ENCODE measurements at places on chromosomes 2 and 18. TPM values are rescaled to one million over a fixed set of nuclear protein-coding genes. Genes with fewer than 3 reads are reported as not detected.

DNA sequence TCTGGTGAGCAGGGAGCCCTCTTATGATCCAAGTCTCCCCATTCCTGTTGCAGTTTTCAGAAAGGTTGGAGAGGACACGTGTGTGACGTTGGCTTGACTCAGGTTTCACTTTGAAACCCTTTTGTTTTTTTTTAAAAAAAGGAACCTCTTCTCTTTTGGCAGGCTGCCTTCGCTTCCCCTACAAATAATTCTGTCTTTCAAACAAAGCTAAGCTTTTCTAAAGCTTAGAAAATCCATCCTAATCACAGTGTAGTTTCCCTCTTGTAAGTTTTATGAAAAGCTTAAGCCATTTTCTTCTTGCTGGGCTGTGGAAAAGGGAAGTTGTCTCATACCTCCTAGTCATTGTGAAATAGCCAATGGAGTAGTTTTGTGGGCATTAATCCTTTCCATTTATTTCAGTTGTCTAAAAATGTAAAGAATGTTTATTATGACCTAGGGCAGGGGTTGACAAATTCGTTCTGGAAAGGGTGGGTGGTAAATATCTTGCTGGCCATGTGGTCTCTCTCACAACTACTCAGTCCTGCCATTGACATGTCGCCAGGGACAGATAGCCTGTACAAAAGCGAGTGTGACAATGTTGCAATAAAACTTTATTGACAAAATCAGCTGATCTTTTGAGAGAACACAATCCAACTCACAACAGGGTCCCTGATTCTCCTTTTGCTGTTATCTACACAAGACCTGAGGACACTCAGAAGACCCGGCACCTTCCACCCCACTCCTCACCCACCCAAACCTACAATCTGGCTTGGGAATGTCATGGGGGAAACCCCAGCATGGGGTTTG, 878.8 kb downstream of the RNF144A start:
- DNase-seq: no peak

GRCh38 chr2:158346032-158346431, 110.5 kb downstream of the CCDC148 start:
- DNase-seq: no peak

DNA sequence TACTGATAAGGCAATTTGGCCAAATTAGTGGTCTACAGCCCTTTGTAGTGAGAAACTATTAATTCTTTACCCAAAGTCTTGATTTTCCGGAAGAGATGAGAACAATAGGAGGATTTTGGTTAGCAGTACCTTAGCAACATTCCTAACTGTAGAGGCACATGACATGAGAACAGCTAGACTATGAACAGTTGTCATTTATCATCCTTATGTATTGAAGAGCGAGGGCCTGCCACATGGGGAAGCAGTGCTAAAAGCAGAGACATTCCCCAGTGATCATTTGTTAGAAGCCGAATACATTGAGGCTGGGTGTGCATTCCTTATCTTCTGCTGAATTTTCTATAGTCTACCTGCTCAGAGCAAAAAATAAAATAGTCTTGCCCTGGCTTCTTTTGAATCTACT, 65.2 kb downstream of the RBBP8 start:
- no peak for DNase-seq

- DNase-seq: peak; percentile 88
Observed at GRCh38 chr2:162297925-162298552, 20.4 kb downstream of the IFIH1 start.

- DNase-seq: no peak
Observed at GRCh38 chr2:227616631-227617030, 667 bp upstream of the SCYGR4 start.

GRCh38 chr2:157164370-157164769, 93.1 kb upstream of the GALNT5 start:
- no peak for DNase-seq

GRCh38 chr2:53913721-53914120, 54.0 kb upstream of the GPR75 start:
- DNase-seq: no peak

PLA2R1 gene
- polyA plus RNA-seq: 1.8 TPM

CNDP1 gene
- polyA plus RNA-seq: 0.40 TPM

MRO gene
- polyA plus RNA-seq: not detected

CIB4 gene
- not detected for polyA plus RNA-seq

POLE4 gene
- 57.1 TPM for polyA plus RNA-seq

UGT1A8 gene
- not detected for polyA plus RNA-seq

Data from muscle of arm (tissue), 14 donors.